ENCODE measurements at places on chromosomes 12 and 14.
A peak's percentile ranks its signal among the peaks of the same experiment; 100 is the strongest.

- H3K36me3 ChIP-seq, result no peaks in the 10 kb centered on the region
- no peaks in the 10 kb centered on the region for H3K27me3 ChIP-seq
- no peak overlapping the region for H3K4me3 ChIP-seq
- no peak for DNase-seq
- H3K4me1 ChIP-seq, result peaks cover 7% of the 10 kb centered on the region
- no peak overlapping the region for H3K27ac ChIP-seq
These were observed 10.0 kb upstream of the GPR19 start for GRCh38 chr12:12705838-12706520.

- no peak overlapping the region for H3K4me3 ChIP-seq
- H3K36me3 ChIP-seq, result peaks cover 30% of the 10 kb centered on the region
- no peaks in the 10 kb centered on the region for H3K27me3 ChIP-seq
These were observed 4.0 kb downstream of the SETD1B start for GRCh38 chr12:121807642-121808347.

- H3K36me3 ChIP-seq, result no peaks in the 10 kb centered on the region
- no peak overlapping the region for H3K4me3 ChIP-seq
- no peak for DNase-seq
- H3K4me1 ChIP-seq, result no peaks in the 10 kb centered on the region
- H3K27me3 ChIP-seq, result no peaks in the 10 kb centered on the region
These were observed 27.4 kb downstream of the YEATS4 start for GRCh38 chr12:69386921-69387320.

- no peak overlapping the region for H3K27ac ChIP-seq
- peaks cover 8% of the 10 kb centered on the region for H3K4me1 ChIP-seq
- no peak overlapping the region for H3K4me3 ChIP-seq
- no peaks in the 10 kb centered on the region for H3K27me3 ChIP-seq
- H3K36me3 ChIP-seq, result no peaks in the 10 kb centered on the region
These were observed 53.4 kb downstream of the SPTB start for GRCh38 chr14:64826333-64826732.

DNA sequence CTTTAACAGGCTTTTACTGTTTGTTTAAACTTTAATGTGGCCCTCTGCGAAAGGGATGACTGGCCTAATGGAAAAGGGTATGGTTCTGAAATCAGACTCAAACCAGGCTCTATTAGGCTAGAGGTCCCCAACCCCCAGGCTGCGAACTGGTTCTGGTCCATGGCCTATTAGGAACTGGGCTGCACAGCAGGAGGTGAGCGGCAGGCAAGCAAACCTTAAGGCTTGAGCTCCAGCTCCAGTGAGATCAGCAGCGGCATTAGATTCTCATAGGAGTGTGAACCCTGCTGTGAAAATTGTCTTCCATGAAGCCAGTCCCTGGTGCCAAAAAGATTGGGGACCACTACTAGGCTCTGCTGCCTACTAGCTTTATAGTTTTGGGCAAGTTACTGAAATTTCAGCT, 11.1 kb downstream of the GALNT4 start:
- no peaks in the 10 kb centered on the region for H3K4me1 ChIP-seq
- H3K36me3 ChIP-seq, result no peaks in the 10 kb centered on the region
- no peaks in the 10 kb centered on the region for H3K27me3 ChIP-seq
- H3K4me3 ChIP-seq, result no peak overlapping the region
- no peak overlapping the region for H3K27ac ChIP-seq

GRCh38 chr14:59333668-59334067, 131.5 kb downstream of the GPR135 start:
- no peak for DNase-seq
- H3K27ac ChIP-seq, result peak overlapping the region; percentile 61
- H3K27me3 ChIP-seq, result no peaks in the 10 kb centered on the region
- peaks cover 45% of the 10 kb centered on the region for H3K4me1 ChIP-seq
- H3K36me3 ChIP-seq, result peaks cover 12% of the 10 kb centered on the region

- H3K36me3 ChIP-seq, result no peaks in the 10 kb centered on the region
- no peak overlapping the region for H3K4me3 ChIP-seq
- no peaks in the 10 kb centered on the region for H3K27me3 ChIP-seq
- H3K27ac ChIP-seq, result no peak overlapping the region
- H3K4me1 ChIP-seq, result no peaks in the 10 kb centered on the region
These were observed 2.3 kb downstream of the KLRG1 start for GRCh38 chr12:8991371-8992345.

DNA sequence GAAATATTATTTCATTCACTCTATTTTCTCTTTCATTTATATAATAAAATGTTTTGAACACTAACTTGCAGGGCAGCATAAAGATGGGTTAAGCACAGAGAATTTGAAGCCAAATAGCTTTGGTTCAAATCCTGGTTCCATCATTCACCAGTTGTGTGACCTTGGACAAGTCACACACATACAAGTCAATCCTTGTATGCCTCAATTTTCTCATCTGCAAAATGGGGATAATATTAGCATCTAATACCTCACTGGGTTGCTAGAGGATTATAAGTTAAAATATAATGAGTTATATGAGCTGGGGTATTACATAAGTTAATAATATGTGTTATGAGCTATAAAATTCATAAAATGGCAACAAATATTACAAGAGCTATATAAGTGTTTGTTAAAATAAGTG, 94.9 kb downstream of the SOX5 start:
- H3K27ac ChIP-seq, result no peak overlapping the region
- no peaks in the 10 kb centered on the region for H3K27me3 ChIP-seq
- no peaks in the 10 kb centered on the region for H3K4me1 ChIP-seq
- DNase-seq, result no peak
- H3K4me3 ChIP-seq, result no peak overlapping the region
- no peaks in the 10 kb centered on the region for H3K36me3 ChIP-seq

GRCh38 chr12:5051334-5051733, 7.7 kb downstream of the KCNA5 start:
- H3K36me3 ChIP-seq, result no peaks in the 10 kb centered on the region
- no peak for DNase-seq
- no peaks in the 10 kb centered on the region for H3K27me3 ChIP-seq
- H3K4me1 ChIP-seq, result no peaks in the 10 kb centered on the region

- H3K27ac ChIP-seq, result no peak overlapping the region
- no peaks in the 10 kb centered on the region for H3K27me3 ChIP-seq
- no peak overlapping the region for H3K4me3 ChIP-seq
These were observed 126.1 kb downstream of the PELI2 start for GRCh38 chr14:56244138-56244789.

DNA sequence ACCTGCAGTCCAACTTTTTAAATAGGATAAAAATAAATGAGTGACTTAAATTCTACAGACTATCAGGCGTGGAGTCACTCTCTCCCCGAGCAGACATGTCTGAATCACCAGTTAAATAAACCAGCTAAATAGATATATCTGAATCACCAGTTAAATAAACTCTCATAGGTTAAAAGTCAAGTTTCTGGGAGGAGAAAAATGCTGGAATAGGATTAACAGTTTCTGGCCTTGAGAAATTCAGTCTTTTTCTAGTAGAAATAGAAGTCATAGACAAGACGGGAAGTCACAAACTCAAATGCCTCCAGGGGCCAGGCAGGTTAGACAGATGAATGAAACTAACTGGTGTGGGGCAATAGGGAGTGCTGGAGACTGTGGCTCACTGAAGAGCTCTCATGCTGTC, 258.6 kb upstream of the TMEM132C start:
- H3K4me1 ChIP-seq, result no peaks in the 10 kb centered on the region
- H3K36me3 ChIP-seq, result no peaks in the 10 kb centered on the region
- no peak overlapping the region for H3K27ac ChIP-seq

DNA sequence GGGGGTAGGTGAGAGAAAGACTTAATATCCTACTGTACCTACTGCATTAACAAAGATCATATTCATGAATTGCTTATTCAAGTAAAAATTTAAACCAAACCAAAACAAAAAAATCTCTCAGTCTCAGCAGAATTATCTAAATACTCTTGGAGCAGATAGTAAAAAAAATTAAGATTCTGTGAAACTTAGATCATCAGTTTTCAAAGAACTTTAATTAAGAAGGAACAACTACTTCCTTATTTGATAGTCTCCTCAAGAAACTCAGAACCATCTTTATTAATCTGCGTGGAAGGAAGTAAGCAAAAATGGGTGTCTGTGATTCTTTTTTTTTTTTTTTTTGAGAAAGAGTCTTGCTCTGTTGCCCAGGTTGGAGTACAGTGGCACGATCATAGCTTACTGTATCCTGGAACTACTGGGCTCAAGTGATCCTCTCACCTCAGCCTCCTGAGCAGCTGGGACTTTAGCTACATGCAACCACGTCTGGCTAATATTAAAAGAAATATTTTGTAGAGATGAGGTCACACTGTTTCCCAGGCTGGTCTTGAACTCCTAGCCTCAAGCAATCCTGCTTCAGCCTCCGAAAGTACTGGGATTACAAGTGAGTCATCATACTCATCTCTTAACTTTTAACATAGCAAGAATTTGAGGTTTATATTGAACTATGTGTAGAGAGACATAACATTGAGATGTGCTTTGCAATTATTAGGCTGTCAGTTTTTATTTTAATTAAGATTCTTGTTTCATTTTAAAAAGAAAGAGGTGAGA, 37.4 kb downstream of the GAS2L3 start:
- DNase-seq, result no peak
- no peaks in the 10 kb centered on the region for H3K36me3 ChIP-seq
- H3K27ac ChIP-seq, result no peak overlapping the region
- H3K4me1 ChIP-seq, result no peaks in the 10 kb centered on the region

DNA sequence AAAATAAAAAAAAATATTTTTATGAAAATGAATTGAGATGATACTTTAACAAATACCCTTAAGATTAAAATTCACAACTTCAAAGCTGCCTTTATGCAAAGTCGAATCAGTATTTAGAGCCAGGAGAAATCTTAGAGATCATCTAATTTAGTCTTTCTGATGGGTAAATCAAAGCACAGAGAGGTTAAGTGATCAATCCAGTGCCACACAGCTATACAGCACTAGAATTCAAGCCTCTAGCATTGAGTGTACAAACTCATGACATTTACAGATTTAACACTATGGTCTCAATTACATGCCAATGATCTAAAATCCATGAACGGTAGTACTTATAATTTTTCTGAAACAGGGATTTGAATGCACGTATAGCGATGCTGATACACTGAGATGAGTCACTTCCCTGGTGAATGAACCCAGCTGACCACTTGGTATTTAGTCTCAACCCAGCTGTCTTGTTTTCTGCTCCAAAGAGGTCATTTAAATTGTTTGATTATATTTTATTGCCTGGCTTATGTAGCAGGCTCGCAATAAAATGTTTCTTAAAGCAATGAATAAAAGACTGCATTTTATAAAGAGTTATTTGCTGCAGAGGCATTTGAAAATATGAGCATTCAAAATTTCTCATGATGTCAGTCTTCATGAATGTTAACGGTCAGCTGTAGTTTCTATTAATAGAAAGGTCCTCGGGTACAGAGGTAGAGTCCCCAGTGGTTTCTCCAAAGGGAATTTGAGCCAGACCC, 152.4 kb upstream of the PRICKLE1 start:
- no peaks in the 10 kb centered on the region for H3K36me3 ChIP-seq
- no peaks in the 10 kb centered on the region for H3K27me3 ChIP-seq
- peaks cover 44% of the 10 kb centered on the region for H3K4me1 ChIP-seq
- no peak overlapping the region for H3K27ac ChIP-seq

- no peak for DNase-seq
- no peaks in the 10 kb centered on the region for H3K27me3 ChIP-seq
- no peak overlapping the region for H3K4me3 ChIP-seq
These were observed 20.6 kb downstream of the PKP2 start for GRCh38 chr12:32876004-32876403.

DNA sequence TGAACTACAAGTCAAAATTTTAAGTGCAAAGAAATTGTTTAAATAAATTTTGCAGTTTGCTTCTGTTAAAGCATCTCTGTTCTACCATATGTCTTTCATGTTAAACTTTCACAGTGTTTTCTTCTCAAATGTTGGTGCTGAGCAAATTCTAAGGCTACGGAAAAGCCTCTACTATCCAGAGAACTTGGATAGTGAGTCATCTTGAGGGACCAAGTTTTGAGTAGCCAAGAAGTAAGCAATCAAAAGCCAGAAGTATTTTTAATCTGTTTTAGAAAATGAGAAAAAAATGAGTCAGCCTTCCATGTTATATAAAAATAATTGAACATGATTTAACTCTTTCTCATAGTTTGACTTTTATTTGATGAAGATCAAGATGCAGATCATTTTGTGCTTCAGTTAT, 3.3 kb downstream of the BRMS1L start:
- H3K4me3 ChIP-seq, result no peak overlapping the region
- no peaks in the 10 kb centered on the region for H3K36me3 ChIP-seq
- H3K4me1 ChIP-seq, result peaks cover 17% of the 10 kb centered on the region
- no peaks in the 10 kb centered on the region for H3K27me3 ChIP-seq

DNA sequence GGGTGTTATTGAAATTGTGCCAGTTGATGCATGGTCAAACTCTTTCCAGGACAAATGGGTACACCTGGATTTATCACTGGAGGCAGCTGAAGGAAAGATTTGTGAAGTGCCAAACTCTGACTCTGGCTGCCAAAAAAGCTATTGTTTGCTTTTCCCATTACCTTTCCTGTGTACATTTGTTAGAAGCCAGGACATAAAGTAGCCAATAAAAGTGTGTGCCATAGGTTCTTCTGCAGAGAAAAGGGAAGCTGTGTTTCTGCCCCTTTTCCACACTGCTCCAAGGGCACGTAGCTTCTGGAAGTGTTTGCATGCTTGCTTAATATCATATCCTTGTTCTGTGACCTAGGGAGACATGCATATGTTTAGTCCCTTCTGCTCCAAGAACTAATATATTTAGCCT, 1114.4 kb downstream of the SLC16A7 start:
- no peaks in the 10 kb centered on the region for H3K36me3 ChIP-seq
- no peak overlapping the region for H3K4me3 ChIP-seq
- no peak overlapping the region for H3K27ac ChIP-seq
- no peaks in the 10 kb centered on the region for H3K27me3 ChIP-seq
- H3K4me1 ChIP-seq, result no peaks in the 10 kb centered on the region

DNA sequence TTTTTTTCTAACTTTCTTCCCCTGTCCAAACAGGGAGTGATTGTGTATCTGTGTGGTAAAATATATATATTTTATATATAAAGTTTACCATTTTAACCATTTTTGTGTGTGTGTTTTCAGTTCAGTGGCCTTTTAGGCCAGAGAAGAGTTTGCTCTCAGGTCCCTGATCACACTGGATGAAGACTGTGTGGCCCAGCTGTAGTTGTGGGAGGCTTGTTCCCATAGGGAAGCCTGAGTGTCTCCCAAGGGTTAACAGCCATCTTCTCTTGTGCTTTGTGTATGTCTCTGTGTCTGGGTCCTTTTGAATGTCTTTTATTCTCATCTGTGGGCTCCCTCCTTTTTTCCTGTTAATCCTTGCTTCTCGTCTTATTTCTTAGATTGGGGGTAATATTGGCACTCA, 23.4 kb downstream of the CGRRF1 start:
- no peak overlapping the region for H3K4me3 ChIP-seq
- H3K27me3 ChIP-seq, result no peaks in the 10 kb centered on the region
- H3K27ac ChIP-seq, result no peak overlapping the region
- no peaks in the 10 kb centered on the region for H3K36me3 ChIP-seq
- H3K4me1 ChIP-seq, result no peaks in the 10 kb centered on the region

- H3K4me3 ChIP-seq, result no peak overlapping the region
- H3K36me3 ChIP-seq, result no peaks in the 10 kb centered on the region
- no peaks in the 10 kb centered on the region for H3K27me3 ChIP-seq
- DNase-seq, result no peak
- peak overlapping the region; percentile 20 for H3K27ac ChIP-seq
These were observed 25.4 kb upstream of the PLEKHG6 start for GRCh38 chr12:6285063-6285477.

DNA sequence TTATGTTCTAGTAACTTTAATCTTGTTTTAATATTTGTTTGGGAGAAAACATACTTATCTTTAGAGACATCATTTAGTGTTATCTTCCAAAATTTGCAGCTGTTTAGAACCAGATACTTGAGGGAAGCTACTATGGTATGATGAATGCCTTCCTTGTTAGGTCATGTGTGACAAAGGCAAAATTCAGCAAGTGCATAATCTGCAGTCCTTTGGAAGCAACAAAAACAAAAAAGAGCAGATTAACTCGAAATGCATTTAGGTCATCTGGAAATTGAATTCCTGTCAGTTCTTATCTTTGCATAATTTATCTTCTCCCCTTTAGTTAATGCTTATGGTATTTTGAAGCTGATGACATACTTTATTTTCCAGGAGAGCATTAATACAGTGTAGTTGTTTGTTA, 3.5 kb downstream of the FBXO34 start:
- H3K27ac ChIP-seq, result no peak overlapping the region
- no peaks in the 10 kb centered on the region for H3K27me3 ChIP-seq
- DNase-seq, result no peak
- peaks cover 38% of the 10 kb centered on the region for H3K4me1 ChIP-seq
- H3K36me3 ChIP-seq, result no peaks in the 10 kb centered on the region

Data from vagina (tissue), 2 donors.